ENCODE measurements at places on chromosomes 7 and 10. TPM values are rescaled to one million over a fixed set of nuclear protein-coding genes. Genes with fewer than 3 reads are reported as not detected.

FEZF1 gene
- total RNA-seq: 0.67 TPM

ATOH7 gene
- total RNA-seq: 0.60 TPM

RAPGEF5 gene
- total RNA-seq: 11.7 TPM

DNA sequence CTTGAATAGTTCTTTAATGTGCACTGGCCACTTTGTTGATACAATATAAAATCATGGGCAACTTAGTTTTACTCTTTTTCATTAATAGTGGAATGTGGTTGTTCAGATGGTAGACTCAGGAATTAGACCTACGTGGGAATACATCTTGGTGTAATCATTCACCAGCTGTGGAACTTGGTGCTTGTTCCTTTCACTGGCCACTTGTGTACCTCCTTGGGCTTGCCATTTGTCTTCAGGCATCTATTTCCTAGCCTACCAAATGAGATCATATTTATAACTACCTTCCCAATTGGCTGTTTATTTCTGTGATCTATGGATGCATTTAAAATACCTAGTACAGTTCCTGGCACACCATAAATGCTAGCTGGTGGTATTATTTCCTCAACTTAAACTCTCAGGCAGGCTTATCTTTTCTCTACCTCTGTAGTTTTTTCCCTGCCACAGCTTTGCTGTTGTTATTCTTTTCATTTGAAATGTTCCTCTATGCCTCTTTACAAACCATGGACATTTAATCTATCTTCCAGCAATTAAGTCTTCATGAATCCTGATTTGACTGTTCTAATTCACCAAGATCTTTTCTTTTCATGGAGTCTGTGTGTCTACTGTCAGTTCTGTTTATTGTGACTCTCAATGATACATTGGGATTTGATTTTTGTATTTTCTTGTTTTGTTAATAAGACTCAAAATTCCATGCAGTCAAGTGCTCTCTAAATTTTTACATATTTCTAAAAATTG, 113.0 kb downstream of the ADAM22 start:
- DNase-seq: no peak

GRCh38 chr10:56653289-56653688, 292.2 kb upstream of the ZWINT start:
- DNase-seq: no peak

DNA sequence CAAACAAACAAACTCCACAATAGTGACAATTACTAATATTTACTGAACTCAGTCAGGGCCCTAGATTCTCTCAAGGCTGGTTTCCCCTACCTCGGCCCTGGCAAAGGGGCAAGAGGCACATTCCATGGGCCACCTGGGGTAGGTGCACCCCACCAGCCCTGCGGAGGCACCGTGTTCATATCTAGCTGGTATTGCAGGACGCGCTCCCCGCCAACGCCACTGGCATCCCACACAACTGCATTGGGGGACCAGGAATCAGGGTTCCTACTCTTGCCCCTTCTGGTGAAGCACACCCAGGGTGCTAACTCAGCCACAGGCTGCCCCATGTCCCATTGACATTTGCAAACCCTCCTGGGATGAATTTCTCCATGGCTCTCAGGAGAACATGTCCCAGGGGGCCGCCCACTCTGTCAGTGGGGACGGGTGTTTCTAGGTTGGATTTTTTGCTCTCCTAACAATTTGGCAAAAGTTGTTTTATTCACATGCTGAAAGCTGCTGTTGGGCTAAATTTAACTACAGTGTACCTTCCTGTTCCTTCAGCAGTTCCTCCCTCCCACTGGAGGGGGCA, 76.7 kb downstream of the ZRANB1 start:
- DNase-seq: no peak

GRCh38 chr10:79994556-79994955, 45.7 kb upstream of the SFTPD start:
- no peak for DNase-seq

DNA sequence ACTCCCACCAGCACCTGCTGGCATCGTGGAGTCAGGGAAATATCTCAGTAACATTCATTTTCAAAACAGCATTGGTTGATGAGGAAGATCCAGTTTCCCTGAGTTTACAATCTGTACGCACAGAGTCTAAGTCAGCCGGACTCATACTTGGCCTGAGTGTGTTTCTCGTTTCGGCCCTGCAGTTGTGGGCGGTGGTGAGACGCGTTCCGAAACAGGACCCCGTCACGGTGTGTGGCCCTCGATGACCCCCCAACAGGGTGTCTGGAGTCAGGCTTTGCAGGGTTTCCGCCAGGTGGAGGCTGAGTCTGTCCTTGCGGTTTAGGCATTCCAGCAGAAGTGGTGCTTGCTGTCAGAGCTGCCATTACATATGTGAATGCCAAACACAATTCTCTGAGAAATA, 317.5 kb downstream of the DNAJB6 start:
- DNase-seq: no peak

All from type B pancreatic cell (in vitro differentiated cells).